Transverse colon (tissue), 4 donors: ENCODE measurements at places on chromosomes 1 and 21.

DNA sequence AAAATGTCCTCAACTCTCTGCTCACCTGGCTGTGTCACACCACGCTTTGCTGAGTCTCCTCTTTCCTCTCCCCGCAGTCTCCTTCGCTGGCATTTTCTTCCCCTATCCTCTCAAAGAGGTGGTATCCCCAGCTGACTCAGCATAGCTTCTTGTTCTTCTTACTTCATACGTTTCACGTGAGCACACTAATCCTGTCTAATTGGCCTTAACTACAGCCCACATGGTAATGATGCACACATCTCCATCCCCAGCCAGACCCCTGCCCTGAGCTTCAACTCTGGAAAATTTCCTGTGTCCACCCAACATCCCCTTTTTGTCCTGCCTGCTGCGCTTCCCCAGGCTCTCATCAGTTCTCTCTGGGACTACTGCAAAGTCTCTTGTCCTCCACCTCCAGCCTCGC, 169.8 kb downstream of the TTLL7 start:
- DNase-seq: no peak

GRCh38 chr1:206420471-206420870, 49.8 kb upstream of the IKBKE start:
- no peak for DNase-seq

DNA sequence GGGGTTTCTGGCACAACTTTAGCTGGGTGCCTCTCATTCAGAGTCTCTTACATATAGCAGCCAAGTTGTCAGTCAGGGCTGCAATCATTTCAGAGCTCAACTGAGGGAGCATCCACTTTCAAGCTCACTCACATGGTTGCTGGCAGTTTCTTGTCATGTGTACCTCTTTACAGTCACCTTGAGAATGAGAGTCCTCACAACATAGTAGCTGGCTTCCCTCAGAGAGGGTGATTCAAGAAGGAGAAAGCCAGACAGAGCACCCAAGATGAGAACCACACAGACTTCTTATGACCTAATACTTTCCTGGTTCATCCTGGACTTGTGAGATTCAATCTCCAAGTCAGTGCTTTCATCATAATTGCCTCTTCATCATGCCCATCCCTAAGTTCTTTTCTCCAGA, 57.2 kb downstream of the DPT start:
- DNase-seq: no peak

DNA sequence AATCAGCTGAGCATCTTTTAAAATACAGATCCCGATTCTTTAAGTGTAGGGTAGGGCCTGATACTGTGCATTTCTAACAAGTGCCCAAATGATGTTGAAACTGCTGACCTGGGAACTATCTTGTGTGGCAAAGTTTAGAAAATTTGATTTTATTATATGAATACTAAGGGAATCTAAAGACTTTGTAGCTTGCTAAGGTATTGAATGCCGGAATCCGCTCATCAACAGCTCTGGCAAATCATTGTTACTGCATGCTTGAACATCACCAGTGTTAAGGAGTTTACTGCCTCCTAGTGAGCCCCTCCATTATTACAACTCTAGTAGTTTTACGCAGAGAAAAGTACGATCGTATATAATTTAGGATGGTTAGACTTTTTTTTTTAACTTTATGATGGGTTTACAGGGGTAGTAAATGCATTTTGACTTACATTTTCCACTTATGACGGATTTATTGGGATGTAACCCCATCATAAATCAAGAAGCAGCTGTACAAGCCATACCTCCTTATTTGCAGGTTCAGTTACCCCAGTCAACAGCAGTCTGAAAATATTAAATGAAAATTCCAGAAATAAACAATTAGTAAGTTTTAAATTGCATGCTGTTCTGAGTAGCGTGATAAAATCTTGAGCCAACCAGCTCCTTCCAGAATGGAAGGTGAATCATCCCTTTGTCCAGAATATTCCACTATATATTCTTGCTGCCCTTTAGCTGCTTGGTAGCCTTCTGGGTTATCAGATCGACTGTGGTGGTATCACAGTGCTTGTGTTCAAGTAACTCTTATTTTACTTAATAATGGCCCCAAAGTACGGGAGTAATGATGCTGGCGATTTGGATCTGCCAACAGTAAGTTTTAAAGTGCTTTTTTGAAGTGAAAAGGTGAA, 892 bp downstream of the TYW3 start:
- peak; percentile 15 for DNase-seq

DNA sequence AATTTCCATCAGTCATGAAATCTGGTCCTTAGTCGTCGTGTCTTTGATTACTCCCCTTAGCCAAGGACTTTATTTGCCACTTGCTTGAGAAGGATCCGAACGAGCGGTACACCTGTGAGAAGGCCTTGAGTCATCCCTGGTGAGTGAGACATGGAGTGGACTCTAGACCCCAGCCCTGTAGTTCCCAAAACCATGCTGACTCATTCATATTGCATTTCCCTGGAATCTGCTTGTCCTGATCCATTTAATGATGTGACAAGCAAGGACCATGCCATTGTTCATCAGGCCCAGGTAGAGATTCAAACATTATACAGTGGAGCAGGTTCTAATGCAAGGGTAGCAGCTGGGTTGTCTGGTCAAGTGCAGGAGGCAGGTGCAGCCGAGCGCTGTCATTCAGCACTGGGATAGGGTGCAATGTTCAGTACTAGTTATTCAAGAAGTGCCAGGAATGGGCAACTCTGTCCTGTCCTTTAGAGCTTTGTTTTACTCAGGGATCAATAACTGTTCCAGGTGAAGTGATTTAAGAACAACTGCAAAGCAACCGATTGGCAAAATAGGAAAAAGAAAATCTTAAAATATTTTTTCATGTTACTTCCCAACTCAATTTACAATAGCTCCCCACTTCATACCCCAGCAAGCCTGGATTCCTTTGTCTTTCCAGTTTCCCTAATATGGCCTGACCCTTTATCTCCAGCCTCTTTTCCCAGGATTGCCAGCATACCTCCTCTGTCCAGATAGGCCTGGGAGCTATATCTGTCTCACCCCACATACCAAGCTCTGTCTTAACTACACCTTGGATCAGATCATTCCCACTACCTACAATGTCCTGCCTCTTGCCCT, 26.5 kb downstream of the CAMK1G start:
- DNase-seq: no peak

DNA sequence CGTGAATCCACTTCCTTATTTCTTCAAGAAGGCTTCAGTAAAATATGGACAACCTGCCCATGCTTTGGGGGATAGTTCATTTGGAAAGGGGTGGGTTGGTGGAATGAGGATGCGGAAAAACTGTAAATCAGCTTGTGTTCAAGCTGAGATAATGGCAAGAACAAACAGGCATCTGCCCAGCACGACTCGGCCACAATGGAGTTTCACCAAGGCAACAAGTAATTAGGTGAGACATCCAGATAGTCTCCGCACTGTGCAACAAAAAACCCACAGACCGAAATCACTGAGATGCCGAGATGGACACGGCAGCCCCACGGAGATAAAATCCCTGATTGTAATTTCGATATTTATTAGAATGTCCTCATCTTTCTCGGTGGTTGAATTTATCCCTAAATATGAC, 455.2 kb downstream of the AJAP1 start:
- no peak for DNase-seq

GRCh38 chr1:209326076-209326475, 257.4 kb upstream of the CAMK1G start:
- DNase-seq: no peak

GRCh38 chr1:203175827-203176241, 208 bp upstream of the MYBPH start:
- no peak for DNase-seq

DNA sequence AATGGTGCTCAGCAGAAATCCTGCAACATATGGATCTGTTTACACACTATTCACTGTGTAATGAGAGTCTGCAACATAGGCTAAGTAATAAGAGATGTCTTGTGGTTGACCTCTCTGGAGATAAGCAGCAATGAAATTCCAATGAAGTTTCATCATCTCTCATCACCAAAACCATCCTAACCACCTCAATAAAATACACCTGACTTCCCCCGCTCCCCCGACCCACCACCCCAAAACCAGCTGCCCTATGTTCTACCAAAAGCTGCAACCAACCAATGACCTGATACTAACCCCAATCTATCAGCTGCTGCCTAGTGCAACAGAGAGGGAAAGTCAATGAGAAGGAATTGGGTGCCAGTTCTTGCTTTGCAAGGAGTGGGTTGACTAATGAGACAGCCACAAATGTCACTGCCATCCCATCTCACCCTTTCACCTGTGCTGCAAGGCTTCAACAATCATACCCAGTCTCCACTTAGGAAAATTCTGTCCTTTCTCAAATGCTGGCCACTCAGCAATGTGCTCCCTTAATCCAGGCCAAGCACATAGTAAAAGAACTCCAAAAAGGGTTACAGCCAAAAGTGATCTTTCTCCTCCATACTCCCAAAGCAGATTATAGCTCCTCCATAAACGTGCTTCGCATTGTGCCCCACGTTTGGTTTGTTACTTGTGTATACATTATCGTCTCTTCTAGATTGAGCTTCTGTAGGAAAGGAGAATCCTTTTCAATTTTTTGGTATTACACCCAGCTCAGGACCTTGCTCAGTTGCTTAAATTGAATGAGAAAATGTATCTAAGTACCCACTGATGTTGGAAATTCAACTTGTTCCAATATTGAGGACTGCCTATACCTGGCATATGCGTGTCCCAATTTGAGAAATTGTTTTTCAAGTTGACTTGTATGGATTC, 29.0 kb downstream of the MRPL39 start:
- no peak for DNase-seq
